ENCODE measurements at places on chromosomes 3 and 15.

DNA sequence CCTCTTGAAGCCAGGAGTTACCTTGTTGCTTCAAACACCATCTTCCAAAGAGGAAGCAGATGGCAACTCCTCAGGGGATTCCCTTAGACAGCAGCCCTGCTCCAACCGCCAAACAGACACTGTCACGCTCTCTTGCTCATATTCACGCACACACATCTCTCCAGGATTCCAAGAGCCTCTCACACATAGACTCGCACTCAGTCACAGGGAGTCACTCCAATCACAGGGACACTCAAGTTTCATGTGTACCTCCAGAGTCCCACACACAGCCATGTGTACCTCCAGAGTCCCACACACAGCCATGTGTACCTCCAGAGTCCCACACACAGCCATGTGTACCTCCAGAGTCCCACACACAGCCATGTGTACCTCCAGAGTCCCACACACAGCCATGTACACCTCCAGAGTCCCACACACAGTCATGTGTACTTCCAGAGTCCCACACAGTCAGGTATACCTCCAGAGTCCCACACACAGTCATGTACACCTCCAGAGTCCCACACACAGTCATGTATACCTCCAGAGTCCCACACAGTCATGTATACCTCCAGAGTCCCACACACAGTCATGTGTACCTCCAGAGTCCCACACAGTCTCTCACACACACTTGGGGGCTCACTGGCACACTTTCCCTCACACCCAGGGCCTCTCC lies 6.1 kb downstream of the VWA5B2 start:
- no peak for DNase-seq

DNA sequence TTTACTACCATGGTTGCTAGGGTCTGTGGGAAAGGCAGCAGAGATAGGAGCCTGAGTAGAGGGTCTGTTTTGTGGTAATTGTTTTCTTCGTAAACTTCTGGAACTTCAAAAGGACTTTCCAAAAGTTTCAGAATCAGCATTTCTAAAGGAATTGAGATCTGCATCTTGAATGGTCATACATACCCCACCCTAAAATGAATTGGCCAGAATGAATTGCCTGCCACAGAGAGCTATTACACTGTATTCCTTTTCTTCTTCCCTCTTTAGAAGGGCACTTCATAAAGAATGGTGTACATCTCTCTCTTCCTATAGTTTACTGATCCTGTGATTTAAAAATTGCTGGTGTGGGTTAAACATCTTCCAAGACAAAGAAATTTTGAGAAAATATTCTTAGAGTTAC lies 525.7 kb downstream of the NLGN1 start:
- no peak for DNase-seq

DNA sequence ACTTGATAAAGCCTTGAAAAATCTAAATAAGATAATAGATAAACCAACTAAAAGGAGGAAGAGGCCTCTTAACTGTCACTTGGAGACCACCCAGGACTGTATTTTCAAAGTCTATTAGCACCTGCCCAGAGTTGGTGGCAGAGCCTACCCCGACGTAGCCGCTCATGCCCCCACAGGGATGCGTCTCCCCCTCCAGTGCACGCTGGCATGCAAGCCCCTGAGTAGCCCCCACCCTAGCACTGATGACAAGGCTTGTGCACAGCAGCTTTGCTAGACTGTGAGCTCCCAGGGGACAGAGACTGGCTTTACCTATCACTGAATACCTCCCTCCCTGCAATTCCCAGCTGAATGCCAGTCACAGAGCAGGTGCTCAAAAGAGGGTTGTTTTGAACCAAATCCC lies 54.1 kb upstream of the HES1 start:
- no peak for DNase-seq

- DNase-seq = no peak
Measured at GRCh38 chr3:112042842-112043280, 8.3 kb downstream of the TMPRSS7 start.

DNA sequence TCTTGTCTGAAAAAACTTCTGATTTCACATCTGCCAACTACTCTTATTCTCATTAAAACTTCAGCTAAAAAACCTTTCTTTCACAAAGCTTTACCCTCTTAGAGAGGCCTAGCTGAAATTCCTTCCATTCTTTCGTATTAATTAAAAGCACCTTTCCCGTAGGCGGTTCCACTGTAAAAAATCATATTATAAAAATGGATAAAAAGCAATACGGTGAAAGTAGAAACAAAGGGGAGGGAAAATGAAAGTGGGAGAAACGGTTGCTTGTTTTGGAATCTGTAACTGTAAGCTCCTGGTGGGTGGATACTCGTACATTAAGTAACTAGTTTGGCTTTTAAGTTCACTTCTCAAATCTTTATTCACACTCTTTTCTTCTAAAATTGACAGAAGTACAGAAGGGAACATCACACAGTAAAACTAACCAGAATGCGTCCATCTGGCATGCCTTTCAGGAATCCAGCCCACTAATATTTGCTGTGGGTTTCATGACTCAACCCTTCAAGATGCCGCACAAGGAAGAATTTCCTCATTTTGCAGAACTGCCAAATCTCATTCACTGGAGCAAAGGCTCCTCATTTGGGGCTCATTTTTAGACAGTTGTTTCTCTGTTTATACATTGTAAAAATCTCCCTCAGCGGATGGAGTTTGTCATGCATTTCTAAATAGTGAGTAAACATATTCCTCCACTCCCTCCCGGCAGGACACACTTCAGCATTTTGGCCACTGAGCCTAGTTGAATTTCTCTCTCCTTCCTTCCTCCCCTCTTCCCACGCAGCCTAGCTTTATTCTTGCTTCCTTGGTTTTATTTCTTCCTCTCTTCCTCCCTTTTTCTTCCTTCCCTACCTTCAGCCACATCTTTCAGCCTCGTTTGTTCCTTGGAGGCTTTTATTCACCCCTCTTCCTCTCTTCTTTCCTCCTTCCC lies 419.5 kb upstream of the NAALADL2 start:
- peak; percentile 2 for DNase-seq

DNA sequence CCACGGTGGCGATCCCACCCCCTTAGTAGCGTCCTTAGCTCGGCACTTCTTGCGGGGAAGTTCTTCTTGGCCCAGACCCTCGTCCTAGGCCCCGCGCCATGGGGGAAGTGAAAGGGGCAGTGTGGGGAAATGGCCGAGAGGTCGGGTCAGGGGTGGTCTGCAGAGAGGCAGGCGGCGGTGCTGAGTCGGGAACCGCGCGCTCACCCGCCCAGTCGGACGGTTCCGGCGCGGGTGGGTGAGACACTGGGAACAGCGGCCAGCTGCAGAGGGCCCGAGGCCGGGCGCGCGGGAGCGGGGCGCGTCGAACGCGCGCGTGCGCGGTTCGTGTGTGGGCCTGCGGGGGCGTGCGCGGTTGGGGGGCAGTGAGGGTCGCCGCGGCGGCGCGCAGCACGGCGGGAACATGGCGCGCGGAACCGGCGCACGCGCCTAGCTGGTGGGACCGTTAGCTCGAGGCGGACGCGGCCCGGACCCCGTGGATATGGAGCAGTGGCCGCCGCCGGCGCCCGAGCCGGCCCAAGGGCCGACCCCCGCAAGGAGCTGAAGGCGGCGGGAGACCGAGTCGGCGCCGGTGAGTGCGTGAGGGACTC lies 246.9 kb downstream of the GOLGA6L6 start:
- DNase-seq = no peak

DNA sequence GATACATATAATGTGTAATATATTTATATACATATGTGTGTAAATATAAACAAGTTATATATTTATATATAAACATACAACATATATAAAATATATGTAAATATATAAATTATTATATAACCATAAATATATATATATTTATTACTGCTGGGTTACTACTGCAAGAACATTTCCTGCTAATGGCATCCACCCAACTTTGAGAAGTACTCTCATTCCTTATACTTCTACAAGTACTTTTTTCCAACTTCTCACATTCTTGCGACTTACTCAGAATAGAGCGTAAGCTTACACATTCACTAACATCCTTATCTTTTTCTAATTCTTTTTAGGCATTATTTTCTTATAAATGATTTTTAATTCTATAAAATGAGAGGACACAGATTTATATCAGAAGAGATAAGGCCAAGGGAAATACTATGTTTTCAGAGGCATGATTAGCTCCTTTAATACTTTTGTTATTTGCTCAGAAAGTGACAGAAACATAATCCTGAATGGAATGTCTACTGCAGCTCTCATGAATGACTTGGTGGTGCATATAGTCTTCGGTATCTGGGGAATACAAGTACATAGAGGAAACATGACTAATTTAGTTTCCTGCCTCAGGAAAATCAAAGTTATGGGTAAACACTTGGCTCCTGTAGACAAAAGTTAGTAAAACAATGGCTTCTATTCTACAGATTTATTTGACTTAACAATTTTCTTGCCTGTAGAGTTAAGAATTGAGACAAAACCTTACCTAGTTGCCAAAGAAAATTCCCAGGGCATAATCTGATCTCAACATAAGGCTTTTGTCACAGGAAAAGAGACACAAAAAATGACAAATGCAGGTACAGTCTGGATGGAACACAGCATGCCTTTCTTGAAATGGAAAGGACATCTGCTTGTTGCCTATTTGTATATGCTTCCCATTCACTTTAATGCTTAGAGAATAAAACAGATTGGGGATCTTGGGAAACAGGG lies 453.9 kb downstream of the SQOR start:
- DNase-seq = no peak

DNA sequence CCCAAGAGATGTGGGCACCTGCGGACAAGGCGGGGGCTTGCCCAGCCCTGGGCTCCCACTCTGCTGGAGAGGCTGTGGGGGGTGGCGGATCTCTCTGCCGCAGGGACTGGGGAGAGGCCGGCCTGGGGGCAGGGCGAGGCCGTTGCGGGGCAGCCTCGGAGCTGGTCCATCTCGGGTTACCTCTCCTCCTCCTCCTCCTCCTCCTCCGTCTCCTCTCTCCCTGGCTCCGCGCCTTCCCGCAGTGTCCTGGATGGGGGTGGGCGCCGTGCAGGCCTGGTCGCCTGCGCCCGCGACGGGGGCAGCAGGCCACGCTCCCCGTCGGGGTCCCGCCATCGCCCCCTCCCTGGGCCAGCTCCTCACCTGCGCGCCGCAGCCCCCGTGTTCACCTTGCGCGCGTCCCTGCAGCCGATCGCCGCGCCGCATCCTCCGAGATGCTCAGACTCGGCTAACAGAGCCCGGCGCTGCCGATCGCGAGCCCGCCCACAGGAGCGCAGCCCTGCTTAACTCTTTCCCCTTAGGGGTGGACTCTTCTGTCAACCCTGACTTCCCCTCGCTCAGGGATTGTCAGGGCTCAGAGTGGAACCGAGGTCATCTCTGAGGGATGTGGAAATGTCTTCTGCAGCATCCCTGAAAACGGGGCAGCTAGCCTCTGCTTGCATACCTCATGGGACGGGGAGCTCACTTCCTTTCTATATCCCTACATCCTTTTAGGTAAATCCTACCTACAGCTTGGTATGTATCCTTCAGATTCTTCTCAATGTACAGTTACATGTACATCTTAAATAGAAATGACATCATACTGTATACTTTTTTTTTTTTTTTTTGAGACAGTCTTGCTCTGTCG lies at the start of gene PRRT3:
Gene PRRT3 (minus strand): TSS at position 447 of the 844 bp plus-strand sequence. CDS start 2,293 bp downstream, outside the sequence.
- DNase-seq = peak; percentile 38

DNA sequence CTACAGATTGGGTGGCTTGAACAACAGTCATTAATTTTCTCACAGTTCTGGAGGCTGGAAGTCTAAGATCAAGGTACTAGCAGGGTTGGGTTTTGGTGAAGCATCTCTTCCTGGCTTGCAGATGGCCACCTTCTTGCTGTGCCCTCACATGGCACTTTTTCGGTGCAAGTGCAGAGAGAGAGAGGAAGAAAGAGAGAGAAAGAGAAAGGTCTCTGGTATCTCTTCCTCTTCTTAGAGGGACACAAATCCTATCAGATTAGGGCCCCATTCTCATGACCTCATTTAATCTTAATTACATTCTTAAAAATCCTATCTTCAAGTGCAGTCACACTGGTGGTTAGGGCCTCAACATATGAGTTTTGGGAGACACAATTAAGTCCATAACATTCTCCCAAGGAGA lies 167.1 kb downstream of the NFKBIZ start:
- DNase-seq = no peak

DNA sequence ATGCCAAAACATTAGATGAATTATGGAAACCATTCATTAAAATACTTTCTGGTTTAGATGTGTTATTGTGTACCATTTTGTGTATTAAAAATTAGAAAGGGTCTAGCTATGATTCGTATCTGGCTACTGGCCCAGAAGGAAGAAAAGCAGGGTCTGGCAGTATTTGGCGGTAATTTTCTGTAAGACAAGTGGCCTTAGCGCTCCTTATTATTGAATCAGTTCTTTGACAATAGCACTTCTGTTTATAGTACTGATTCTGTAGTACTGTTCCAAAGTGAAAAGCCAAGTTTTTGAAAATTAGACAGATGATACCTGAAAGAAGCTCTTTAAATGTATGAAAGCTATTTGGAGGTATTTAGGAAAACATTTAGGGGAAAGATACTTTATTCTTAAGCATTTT lies 10.2 kb downstream of the GLCE start:
- no peak for DNase-seq

DNA sequence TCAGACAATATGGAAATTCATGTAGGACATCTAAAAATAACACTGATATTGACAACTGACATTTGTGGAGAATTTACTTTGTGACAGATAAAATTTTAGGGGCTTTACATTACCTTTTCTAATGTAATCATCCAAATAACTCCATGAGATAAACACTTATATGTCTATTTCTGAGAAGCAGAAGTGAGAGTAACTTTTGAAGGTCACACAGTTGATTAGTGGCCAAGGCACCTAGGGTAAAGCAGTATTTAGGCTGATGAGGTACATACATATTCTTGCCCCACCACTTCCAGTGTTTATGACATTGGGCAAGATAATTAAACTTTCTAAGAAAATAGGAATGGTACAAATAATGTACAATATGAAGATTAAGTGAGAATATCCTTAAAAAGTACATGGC lies 248.4 kb downstream of the CPNE4 start:
- no peak for DNase-seq

DNA sequence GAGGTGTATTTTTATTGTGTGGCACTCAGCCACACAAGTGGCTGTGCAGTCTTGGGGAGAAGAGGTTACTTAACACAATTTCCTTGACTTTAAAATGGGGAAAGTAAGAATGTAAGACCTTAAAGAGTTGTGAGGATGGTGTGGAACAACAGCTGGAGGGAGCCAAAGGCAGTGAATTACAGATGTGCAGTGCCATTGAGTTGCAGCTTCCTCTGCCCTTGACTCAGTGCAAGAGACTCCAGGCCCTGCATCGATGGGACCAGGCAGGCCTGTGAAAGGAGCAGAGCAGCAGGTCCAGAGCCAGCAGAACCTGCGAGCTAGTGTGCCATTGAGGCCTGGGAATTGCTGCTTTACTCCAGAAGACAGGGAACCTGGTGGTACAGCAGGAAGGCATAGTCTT lies 27.2 kb downstream of the EEFSEC start:
- no peak for DNase-seq

- DNase-seq = no peak
Measured at GRCh38 chr15:82139823-82140268, 94.0 kb upstream of the MEX3B start.

GRCh38 chr3:17941766-17942165 lies 199.3 kb upstream of the TBC1D5 start:
- no peak for DNase-seq

All from occipital lobe (tissue), 3 donors.